ENCODE measurements at places on chromosomes 5 and 9. TPM values are rescaled to one million over a fixed set of nuclear protein-coding genes. Genes with fewer than 3 reads are reported as not detected.

Gene ZNF622
- 32.1 TPM for polyA plus RNA-seq

- H3K27ac ChIP-seq, result no peak overlapping the region
- H3K4me1 ChIP-seq, result no peaks in the 10 kb centered on the region
- H3K36me3 ChIP-seq, result no peaks in the 10 kb centered on the region
- H3K4me3 ChIP-seq, result no peak overlapping the region
- DNase-seq, result no peak
Observed at GRCh38 chr9:16075696-16076095, 522.9 kb downstream of the CCDC171 start.

Gene OTP
- not detected for polyA plus RNA-seq

Gene CBY3
- 1.2 TPM for polyA plus RNA-seq

DNA sequence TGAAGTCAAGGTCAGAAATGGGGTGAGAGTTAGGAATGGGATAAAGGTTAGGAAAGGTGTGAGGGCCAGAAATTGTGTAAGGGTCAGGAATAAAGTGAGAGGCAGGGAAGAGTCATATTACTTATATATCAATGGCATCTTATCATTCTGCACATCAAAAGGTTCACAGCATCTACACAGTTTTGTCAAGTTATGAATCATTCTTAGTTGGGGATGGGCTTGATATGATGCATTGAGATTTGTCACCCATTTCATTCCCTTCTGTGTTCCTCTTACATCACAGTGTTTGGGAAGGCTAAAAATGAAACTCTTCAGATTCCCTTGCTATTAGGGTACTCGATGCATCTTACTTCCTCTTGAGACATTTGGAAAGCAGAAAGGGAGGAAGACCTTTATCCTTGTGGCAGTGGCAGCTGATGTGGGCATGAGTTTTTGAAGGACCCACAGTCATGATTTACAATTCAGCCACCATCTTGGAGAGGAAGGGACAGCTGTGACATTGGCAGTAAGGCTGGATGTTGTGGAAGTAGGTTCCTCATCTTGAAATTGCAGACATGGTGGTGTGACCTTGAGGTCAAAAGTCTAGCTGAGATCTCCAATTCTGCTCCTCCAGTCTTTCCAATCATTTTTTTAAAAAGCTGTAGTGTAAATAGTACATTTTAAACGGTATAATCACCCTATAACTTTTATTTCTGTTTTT is 24.2 kb upstream of the NPR3 start:
- H3K27me3 ChIP-seq, result no peaks in the 10 kb centered on the region
- H3K27ac ChIP-seq, result no peak overlapping the region
- no peaks in the 10 kb centered on the region for H3K4me1 ChIP-seq
- H3K4me3 ChIP-seq, result no peak overlapping the region
- DNase-seq, result no peak
- H3K36me3 ChIP-seq, result no peaks in the 10 kb centered on the region

- DNase-seq, result no peak
- peak overlapping the region; percentile 75 for H3K27ac ChIP-seq
- H3K27me3 ChIP-seq, result no peaks in the 10 kb centered on the region
- H3K4me1 ChIP-seq, result peaks cover 27% of the 10 kb centered on the region
- no peaks in the 10 kb centered on the region for H3K36me3 ChIP-seq
Observed at GRCh38 chr9:134214766-134215419, 50.5 kb upstream of the RNU6ATAC start.

Gene STKLD1
- 2.4 TPM for polyA plus RNA-seq

DNA sequence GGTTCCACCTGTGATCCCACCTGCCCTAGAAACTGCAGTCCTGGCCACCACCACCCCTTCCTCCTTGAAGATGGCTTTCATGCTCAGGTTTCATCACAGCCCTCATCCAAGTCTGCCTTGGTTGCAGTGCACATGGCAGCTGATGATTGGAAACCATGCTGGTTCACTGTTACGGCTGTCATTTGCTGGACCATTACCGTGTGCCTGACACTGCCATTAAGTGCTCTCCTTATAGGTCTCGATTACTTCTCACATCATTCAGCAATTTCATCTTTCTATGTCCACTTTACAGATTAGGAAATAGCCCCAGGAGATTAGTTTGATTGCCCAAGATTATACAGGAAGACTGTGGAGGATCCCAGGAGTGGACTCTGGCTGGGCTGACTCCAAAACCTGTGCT is 123.9 kb downstream of the ICE1 start:
- no peak overlapping the region for H3K4me3 ChIP-seq
- H3K27ac ChIP-seq, result no peak overlapping the region

GRCh38 chr5:115100319-115100955 is 69.3 kb downstream of the TRIM36 start:
- no peak overlapping the region for H3K27ac ChIP-seq
- no peaks in the 10 kb centered on the region for H3K36me3 ChIP-seq
- no peaks in the 10 kb centered on the region for H3K27me3 ChIP-seq
- no peak overlapping the region for H3K4me3 ChIP-seq

DNA sequence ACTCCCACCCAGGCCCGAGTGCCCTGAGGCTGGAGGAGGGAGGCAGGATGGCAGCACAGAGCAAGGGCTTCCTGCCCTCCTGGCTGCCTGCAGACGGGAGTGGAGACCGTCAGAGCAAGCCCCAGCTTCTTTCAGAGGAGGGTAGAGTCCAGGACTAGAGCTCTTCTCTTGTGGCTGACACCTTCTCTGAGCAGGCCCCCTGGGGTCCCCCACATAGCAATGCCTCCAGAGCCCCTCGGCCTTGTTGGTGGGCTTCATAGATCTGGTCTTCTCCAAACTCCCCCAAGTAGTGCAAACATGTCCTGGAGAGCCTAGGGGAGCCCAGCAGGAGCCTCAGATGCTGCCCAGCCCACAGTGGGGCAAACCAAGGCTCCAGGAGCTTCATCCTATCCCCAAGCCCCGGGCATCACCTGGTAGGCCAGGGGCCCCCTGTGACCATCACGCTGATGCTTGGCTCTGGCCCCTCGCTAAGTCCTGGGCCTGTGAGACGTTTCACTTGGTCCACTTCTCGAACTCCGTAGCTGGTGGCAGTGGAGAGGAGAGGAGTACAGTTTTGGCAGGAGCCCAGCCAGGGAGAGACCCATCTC is 2.0 kb downstream of the MZB1 start:
- no peaks in the 10 kb centered on the region for H3K36me3 ChIP-seq
- no peak overlapping the region for H3K4me3 ChIP-seq
- H3K27me3 ChIP-seq, result peaks cover 8% of the 10 kb centered on the region
- H3K4me1 ChIP-seq, result peaks cover 46% of the 10 kb centered on the region

- DNase-seq, result no peak
- H3K4me1 ChIP-seq, result no peaks in the 10 kb centered on the region
- no peak overlapping the region for H3K27ac ChIP-seq
- H3K36me3 ChIP-seq, result peaks cover 69% of the 10 kb centered on the region
- H3K27me3 ChIP-seq, result no peaks in the 10 kb centered on the region
- H3K4me3 ChIP-seq, result no peak overlapping the region
Observed at GRCh38 chr9:93258818-93259489, 75.0 kb downstream of the WNK2 start.

Gene PCDHGC3
- polyA plus RNA-seq, result 30.4 TPM

- H3K27ac ChIP-seq, result no peak overlapping the region
- no peaks in the 10 kb centered on the region for H3K4me1 ChIP-seq
- no peak overlapping the region for H3K4me3 ChIP-seq
- no peaks in the 10 kb centered on the region for H3K27me3 ChIP-seq
- DNase-seq, result peak; percentile 41
Observed at GRCh38 chr9:76255781-76256455, 138.3 kb downstream of the RFK start.

Gene PKD2L2
- 0.15 TPM for polyA plus RNA-seq

GRCh38 chr9:652914-653313 is 188.6 kb upstream of the DMRT1 start:
- H3K27ac ChIP-seq, result no peak overlapping the region
- H3K4me3 ChIP-seq, result no peak overlapping the region
- no peaks in the 10 kb centered on the region for H3K36me3 ChIP-seq
- H3K27me3 ChIP-seq, result no peaks in the 10 kb centered on the region

Gene FLT4
- polyA plus RNA-seq, result 10.2 TPM
